H9 (cell line): ENCODE measurements at places on chromosomes 5 and 9.

DNA sequence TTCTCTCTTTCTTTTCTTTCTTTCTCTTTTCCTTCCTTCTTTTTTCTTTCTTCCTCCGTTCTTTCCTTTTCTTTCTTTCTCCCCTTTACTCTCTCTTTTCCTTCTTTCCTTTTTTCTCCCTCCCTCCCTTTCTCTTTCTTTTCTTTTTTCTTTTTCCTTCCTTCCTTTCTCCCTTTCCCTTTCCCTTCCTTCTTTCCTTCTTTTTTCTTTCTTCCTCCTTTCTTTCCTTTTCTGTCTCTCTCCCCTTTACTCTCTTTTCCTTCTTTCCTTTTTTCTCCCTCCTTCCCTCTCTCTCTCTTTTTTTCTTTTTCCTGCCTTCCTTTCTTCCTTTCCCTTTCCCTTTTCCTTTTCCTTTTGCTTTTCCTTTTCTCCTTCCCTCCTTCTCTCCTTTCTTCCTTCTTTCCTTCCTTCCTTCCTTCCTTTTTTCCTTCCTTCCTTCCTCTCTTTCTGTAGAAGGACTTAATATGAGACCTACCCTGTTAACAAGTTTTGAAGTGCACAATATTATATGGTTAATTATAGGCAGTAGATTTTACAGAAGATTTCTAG is 142.7 kb upstream of the CD180 start:
- no peak for DNase-seq

DNA sequence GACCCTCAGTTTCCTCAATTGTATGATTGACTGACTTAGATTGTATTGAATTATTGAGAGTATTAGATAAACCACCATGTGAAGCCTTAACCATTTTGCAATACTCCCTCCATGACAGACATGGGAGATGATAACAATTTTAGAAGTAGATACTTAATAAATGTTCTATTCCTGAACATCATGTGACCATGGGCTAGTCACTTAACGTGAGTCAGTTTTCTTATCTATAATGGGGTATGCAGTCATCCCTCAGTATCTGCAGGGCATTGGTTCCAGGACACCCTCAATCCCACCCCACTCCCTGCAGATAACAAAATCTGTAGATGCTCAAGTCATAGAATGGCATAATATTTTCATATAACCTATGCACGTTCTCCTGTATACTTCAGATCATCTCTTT is 31.0 kb downstream of the SNX18 start:
- DNase-seq = no peak

GRCh38 chr9:37508834-37509206 is 23.1 kb downstream of the POLR1E start:
- DNase-seq = no peak

- no peak for DNase-seq
Observed at GRCh38 chr5:76472335-76473008, 69.4 kb downstream of the IQGAP2 start.

DNA sequence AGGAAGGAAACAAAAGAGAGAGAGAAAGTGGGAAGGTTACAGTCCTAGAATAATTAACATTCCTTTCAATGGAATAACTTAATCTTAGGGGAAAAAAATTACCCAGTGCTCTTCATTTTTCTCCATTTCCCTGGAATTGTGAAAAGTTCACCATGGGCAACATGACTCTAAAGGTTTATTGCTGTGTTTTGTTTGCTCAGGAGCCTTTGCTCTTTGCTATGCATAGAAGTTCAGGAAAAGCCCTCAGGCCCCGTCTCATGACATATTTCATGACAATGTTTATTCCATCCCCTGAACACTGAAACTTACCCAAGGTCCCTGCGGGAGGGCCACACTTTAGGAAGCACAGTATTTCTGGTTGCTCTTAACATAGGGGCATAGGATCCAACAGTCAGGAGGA is 9.8 kb upstream of the CTSL start:
- no peak for DNase-seq

- no peak for DNase-seq
Observed at GRCh38 chr5:146254223-146254622, 50.8 kb downstream of the RBM27 start.

DNA sequence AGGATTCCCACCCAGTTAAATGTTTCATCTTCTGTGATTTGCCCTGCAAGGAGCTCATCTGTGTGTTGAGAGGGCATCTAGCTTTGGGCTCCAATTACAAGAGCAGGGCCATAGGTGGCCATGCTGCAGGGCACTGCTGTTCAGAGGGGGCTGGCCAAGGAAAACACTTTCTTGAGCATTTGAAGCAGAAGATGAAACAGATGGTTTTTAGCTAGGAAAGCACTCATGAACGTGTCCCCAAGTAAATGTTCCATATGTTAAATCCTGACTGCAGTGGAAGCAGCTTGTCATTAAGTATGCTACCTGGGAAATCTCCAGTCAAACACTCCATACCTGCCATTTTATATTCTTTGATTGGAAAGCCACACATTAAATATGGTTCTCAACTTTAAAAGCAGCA is 176.6 kb downstream of the FBXL7 start:
- DNase-seq = no peak

- DNase-seq = no peak
Observed at GRCh38 chr9:759541-759940, 82.0 kb upstream of the DMRT1 start.

DNA sequence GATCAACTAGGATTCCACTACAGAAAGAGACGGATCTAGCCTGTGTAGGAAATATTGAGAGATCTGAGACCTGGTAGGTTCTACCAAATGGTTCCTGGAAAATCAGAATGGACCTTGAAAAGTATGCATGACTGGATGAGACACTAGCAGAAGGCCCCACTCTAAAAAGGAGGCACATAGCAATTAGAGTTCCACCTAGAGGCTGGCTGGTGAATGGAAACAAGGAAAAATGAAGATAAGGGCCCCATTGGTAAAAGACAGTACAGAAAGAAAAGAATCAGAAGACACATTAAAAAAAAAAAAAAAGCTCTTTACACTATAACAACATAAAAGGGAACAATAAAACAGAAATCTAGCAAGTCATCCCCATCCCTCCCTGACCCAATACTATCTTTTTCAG is 518.5 kb downstream of the NR2F1-AS1 start:
- DNase-seq = no peak
